ENCODE measurements at places on chromosomes 5 and 9. TPM values are rescaled to one million over a fixed set of nuclear protein-coding genes. Genes with fewer than 3 reads are reported as not detected.

DNA sequence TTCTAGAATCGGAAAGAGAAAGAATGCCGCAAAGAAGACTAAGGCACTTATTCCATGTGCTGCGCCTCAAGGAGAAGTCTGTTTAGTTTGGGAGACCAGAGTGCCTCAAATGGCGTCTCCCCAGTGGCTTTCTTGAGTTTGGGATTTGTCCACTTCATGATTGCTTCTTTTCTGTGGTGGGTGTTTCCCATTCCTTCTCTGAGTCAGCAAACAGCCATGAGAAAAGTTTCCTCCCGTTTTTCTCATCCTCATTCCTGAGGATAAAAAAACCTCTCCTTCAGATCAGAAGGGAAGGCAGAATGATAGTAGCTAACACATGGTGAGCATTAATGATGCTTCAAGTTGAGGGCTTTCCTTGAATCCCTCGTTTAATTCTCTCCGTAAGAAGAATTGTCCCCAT, 275.9 kb upstream of the WWC1 start:
- no peak for DNase-seq

GRCh38 chr9:74447451-74448193, 49.5 kb upstream of the RORB start:
- no peak for DNase-seq

- DNase-seq = no peak
Measured at GRCh38 chr9:34072410-34072809, 23.7 kb upstream of the UBAP2 start.

- DNase-seq = no peak
Measured at GRCh38 chr5:145104106-145104505, 731.0 kb downstream of the PRELID2 start.

DNA sequence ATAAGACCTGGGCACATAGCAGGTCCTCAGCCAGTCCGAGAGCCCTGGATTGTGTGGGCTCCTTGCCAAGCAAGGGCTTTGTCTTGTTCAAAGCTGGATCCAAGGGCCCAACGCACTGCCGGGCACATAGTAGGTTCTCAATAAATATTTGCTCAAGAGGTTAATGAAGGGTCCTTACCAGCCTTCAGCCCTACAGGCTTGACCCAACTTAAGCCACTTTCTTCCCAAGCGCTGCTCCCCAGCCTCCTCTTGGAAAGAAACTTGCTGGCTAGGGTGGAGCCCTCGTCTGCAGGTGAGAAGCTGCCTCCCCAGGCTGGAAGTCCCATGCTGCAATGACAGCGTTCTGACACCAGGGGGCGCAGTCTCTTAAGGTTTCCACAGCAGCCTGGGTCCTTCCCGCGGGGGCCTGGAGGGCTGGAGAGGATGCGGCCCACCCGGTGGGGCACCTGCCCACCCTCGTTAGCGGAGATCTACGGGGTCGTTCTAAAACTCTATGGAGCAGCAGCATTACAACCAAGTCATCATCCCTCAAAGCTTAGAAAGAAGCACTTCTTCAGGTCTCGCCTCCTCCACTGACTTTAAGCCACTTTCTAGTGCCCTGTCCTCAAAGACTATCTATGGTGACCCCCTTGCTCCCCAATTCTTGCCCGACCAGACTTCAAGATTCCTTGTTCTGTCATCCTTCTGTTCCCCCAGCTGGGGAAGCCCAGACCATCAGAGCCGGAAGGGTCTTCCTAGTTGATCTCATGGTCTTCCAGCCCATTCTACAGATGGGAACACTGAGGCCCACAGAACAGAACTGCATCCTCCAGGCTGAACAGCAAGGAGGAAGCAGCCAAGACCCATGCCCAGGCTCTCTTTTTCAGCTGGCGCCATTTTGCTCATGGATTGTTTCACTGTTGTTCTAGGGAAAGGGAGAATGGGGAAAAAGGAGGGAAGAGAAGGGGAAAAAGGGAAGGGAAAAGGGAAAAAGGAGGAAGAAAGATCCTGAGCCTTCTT, 115.4 kb downstream of the LHX2 start:
- DNase-seq = peak; percentile 67

DNA sequence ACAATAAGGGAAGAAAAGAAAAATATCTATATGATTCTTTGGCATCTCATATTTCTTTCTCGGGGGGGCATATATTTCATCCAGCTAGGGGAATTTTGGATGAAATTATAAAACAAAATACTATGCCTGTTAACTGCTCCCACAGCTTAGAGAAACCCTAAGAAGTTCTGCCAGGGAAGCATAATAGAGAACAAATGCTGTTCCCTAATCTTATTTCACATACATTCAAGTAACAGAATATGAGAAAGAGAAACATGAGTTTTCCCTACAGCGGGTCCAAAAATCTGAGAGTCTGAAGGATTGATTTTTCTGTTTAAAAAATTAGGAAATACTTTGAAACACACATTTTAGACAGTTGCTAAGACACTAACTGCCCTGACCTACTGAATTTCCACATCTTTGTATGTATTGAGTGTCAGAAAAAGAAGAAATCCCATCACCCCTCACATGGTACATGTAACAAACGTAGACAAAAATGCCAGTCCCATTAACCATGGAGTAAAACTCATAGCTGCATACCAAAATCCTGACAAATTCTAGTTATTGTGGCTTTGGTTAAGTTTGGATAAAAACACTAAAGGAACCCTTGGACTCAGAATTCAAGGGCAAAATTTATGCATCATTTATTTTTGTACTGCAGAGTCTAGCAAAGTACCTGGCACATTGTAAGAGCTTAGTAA, 620.2 kb upstream of the DMAC1 start:
- DNase-seq = no peak

- DNase-seq = no peak
Measured at GRCh38 chr5:137016783-137017324, 482.3 kb downstream of the SPOCK1 start.

Gene SHC3
- total RNA-seq = 1.7 TPM

Gene GPX3
- 131 TPM for total RNA-seq

Gene TMC1
- not detected for total RNA-seq

Gene CDH12
- 0.09 TPM for total RNA-seq

Gene PPP3R2
- total RNA-seq = not detected

DNA sequence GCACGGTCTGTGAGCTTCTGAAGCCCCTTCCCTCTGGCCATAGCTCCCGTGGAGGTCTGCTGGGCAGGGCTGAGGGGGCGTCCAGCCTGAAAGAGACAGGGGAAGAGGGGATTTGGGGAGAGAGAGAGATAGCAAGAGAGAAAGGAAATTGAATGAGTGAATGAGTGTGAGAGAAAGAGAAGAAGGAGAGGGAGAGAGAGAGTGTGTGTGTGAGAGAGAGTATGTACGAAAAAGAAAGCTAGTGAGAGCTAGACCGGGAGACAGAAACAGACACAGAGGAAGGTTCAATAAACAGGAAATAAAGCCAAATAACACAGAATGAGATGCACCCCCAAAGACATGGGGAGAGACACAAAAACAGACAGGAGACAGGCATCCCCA, 37.4 kb downstream of the PAX5 start:
- no peak for DNase-seq

Gene CD180
- total RNA-seq = 1.6 TPM

GRCh38 chr5:106853266-106853665, 817.5 kb downstream of the EFNA5 start:
- no peak for DNase-seq

- DNase-seq = no peak
Measured at GRCh38 chr5:132260051-132260450, 2.6 kb downstream of the PDLIM4 start.
